ENCODE measurements at places on chromosomes 7 and 10. TPM values are rescaled to one million over a fixed set of nuclear protein-coding genes. Genes with fewer than 3 reads are reported as not detected.

DNA sequence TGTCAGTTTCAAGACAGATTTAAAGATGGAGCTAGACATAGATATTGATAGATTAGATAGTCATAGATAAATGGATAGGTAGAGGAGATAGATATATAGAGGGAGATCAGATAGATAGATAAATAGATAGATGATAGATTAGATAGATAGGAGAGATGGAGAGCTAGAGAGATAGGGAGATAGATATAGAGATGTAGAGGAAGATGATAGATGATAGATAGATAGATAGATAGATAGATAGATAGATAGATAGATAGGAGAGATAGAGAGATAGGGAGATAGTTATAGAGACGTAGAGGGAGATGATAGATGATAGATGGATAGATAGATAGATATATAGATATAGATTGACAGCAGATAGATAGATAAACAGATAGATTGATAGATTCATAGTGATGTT is 1038.8 kb upstream of the AUTS2 start:
- H3K4me3 ChIP-seq: no peak overlapping the region
- no peaks in the 10 kb centered on the region for H3K36me3 ChIP-seq
- H3K27ac ChIP-seq: no peak overlapping the region
- no peaks in the 10 kb centered on the region for H3K4me1 ChIP-seq

DNA sequence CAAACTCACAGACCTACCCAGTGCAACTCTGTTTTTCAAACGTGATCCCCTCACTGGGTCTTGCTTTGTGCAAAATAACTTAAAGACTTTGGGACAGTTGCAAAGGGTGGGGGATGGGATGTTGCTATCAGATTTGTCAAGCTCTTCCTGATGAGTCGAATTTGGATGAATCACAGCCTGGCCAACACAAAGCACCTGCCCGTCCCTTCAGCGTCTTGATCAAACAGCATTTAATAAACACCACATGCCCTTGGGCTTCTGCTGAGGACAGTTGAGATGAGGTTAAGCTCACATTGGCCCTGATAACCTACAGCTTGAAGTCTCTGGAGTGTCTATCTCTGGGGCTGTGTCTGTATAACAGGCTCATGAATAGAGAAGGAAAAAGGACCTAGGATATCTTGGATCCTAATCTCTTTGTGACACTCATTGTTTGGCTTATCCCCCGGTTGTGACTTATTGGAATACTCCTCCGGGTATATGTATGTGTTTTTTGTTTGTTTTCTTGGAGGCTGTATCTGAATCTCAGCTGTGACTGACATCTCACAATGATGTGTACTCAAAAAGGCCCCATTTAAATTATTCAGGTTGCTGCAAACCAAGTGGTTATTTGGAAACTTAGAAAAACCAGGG is 132.6 kb upstream of the NAMPT start:
- no peaks in the 10 kb centered on the region for H3K36me3 ChIP-seq
- no peak overlapping the region for H3K27ac ChIP-seq
- no peaks in the 10 kb centered on the region for H3K27me3 ChIP-seq
- H3K4me1 ChIP-seq: peaks cover 5% of the 10 kb centered on the region
- no peak overlapping the region for H3K4me3 ChIP-seq
- no peak for DNase-seq

DNA sequence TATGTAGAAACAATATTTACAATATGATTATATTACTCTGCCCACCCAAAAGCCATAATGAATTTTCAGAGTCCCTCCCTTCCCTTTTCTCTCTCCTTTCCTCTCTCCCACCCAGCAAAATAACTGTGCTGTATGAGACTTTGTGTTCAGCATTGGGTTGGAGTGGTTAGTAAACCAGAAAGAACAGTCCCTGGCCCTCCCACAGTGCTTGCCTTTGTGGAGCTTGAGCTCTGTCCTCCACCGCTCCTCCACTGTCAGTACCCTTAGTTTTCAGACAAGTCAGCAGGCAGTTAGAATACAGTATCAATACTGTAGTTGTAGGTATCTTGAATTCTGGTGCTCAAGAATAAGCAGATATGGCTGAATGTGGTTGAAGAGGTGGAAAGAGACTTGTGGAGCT is 92.7 kb downstream of the CDK14 start:
- no peak overlapping the region for H3K27ac ChIP-seq
- no peaks in the 10 kb centered on the region for H3K27me3 ChIP-seq
- no peak for DNase-seq

SSMEM1 gene
- not detected for total RNA-seq

DNAJB12 gene
- total RNA-seq: 25.8 TPM

Data from HCT116 (cell line).